Tongue (tissue), 3 donors: ENCODE measurements at places on chromosomes 2 and 18. TPM values are rescaled to one million over a fixed set of nuclear protein-coding genes. Genes with fewer than 3 reads are reported as not detected.

- DNase-seq, result no peak
Measured at GRCh38 chr2:135182190-135182589, 130.1 kb downstream of the RAB3GAP1 start.

GRCh38 chr18:10604182-10604581 lies 78.4 kb downstream of the NAPG start:
- no peak for DNase-seq

GRCh38 chr18:48010264-48010663 lies 79.8 kb upstream of the SMAD2 start:
- DNase-seq, result no peak

Gene RBM44
- total RNA-seq, result 4.0 TPM

DNA sequence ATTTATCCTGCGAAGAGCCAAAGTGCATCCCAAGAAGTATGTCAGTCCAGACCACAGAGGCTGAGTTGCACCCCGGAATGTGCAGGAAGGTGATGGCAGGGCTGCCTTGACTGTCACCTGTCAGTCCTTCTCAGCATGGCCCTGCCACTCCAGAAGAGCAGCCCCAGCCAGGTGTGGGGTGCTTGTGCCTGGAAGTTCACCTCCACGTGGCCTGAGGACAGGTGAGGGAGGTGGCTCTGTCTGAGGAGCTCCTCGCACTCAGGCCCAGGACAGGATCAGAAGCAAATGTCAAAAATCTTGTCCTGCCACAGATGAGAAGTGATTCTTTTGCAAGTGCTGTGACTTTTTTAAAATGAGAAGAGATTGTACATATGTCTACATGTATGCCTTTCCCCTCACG lies 31.4 kb upstream of the B3GNT7 start:
- no peak for DNase-seq

Gene DSG3
- 32.3 TPM for total RNA-seq

Gene LIPG
- 2.9 TPM for total RNA-seq

- DNase-seq, result no peak
Measured at GRCh38 chr2:73830871-73831401, 2.2 kb downstream of the STAMBP start.

Gene MYOM1
- total RNA-seq, result 662 TPM

Gene MYL1
- total RNA-seq, result 6,866 TPM

Gene BOLL
- total RNA-seq, result 2.8 TPM

DNA sequence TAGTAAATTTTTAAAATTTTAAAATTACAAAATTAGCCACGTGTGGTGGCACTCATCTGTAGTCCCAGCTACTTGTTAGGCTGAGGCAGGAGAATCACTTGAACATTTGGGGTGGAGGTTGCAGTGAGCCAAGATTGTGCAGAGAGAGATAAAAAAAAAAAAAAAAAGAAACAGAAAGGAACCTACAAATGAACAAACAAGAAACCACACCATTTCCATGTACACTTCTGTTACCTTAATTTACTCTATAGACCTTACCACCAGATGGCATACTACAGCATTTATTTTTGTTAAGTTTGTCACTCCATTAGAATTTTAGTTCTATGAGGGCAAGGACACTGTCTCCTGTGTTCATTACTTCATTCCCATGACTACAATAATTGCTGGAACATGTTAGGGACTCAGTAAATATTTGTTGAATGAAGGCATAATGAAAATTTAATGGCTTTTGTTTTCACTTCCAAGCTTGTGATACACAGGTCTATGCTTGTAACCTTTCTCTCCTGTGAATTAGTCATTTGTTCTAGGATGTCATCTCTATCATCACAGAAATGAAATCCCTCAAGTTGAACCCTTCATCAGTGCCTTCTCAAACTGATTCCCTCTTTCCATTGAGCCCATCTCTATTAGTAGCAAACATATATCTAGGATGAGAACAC lies 76.0 kb downstream of the ARHGAP15 start:
- no peak for DNase-seq
